ENCODE measurements at places on chromosomes 5 and 9.

DNA sequence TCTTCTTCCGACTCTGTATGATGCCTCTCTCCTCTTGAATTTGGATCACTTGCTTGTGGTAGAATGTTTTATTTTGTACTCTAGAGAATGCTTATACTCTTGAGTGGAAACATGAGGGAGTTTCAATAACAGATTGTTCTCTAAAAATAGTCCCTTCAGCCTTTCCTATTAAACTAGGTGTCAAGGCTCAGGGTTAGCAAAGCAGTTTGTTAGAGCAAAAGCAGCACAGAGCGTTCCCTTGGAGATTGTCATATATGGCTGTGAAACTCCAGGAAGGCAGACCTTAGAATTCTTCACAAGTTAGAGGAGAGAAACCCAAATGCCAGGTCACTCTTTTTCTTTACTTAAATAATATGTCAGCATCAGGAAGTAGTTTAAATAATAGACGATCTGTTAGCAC lies 33.0 kb downstream of the MAMDC2 start:
- no peaks in the 10 kb centered on the region for H3K36me3 ChIP-seq
- H3K4me3 ChIP-seq = no peak overlapping the region
- no peak overlapping the region for H3K27ac ChIP-seq
- no peaks in the 10 kb centered on the region for H3K27me3 ChIP-seq
- peaks cover 18% of the 10 kb centered on the region for H3K4me1 ChIP-seq

GRCh38 chr9:130003943-130004552 lies 38.9 kb downstream of the FNBP1 start:
- no peaks in the 10 kb centered on the region for H3K27me3 ChIP-seq
- H3K27ac ChIP-seq = no peak overlapping the region
- no peaks in the 10 kb centered on the region for H3K4me1 ChIP-seq
- H3K4me3 ChIP-seq = no peak overlapping the region
- no peak for DNase-seq

DNA sequence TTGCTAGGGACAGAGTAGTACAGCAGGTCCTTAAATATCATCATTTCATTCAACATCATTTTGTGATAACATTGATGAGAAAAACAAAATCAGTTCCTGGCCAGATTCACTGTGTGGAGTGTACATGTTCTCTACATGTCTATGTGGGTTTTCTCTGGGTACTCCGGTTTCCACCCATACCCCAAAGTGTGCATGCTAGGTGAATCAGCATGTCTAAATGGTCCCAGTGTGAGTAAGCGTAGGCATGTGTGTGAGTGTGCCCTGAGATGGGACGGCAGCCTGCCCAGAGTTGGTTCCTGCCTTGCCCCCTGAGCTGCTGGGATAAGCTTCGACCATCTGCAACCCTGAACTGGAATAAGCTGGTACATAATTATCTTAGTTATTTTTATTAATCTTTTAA lies 16.5 kb upstream of the GLIS3 start:
- no peak overlapping the region for H3K4me3 ChIP-seq
- no peaks in the 10 kb centered on the region for H3K36me3 ChIP-seq
- H3K27me3 ChIP-seq = no peaks in the 10 kb centered on the region

- H3K4me1 ChIP-seq = peaks cover 49% of the 10 kb centered on the region
- peaks cover 9% of the 10 kb centered on the region for H3K36me3 ChIP-seq
- no peak overlapping the region for H3K27ac ChIP-seq
- H3K27me3 ChIP-seq = no peaks in the 10 kb centered on the region
Observed at GRCh38 chr5:72163349-72163983, 56.2 kb downstream of the MAP1B start.

Measured in astrocyte (in vitro differentiated cells and primary cell).